ENCODE measurements at places on chromosomes 2 and 18. TPM values are rescaled to one million over a fixed set of nuclear protein-coding genes. Genes with fewer than 3 reads are reported as not detected.
A peak's percentile ranks its signal among the peaks of the same experiment; 100 is the strongest.

DNA sequence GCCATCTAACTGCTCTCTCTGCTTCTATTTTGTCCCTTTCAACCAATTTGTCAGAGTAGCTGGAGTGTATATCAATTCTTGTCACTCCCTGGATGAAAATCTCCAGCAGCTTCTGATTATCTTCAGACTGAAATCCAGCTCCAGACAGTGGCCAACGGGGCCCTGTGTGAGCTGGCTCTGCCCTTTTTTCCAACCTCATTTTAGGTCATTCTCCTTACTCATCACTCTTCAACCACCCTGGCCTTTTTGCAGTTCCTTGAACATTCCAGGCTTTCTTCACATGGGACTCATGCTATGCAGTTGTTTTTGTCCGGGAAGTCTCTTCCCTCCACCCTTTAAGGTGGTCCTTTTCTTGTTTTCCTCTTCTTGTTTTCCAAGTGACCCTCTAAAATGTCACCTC, 15.4 kb upstream of the FAP start:
- no peaks in the 10 kb centered on the region for H3K36me3 ChIP-seq
- DNase-seq = peak; percentile 72
- H3K27me3 ChIP-seq = no peaks in the 10 kb centered on the region
- no peak overlapping the region for H3K4me3 ChIP-seq
- peaks cover 56% of the 10 kb centered on the region for H3K4me1 ChIP-seq

CREG2 gene
- total RNA-seq = 0.36 TPM

- DNase-seq = no peak
- H3K27ac ChIP-seq = no peak overlapping the region
- no peaks in the 10 kb centered on the region for H3K4me1 ChIP-seq
- no peaks in the 10 kb centered on the region for H3K36me3 ChIP-seq
Observed at GRCh38 chr18:73782405-73782804, 365.2 kb downstream of the FBXO15 start.

UPP2 gene
- not detected for total RNA-seq

DNA sequence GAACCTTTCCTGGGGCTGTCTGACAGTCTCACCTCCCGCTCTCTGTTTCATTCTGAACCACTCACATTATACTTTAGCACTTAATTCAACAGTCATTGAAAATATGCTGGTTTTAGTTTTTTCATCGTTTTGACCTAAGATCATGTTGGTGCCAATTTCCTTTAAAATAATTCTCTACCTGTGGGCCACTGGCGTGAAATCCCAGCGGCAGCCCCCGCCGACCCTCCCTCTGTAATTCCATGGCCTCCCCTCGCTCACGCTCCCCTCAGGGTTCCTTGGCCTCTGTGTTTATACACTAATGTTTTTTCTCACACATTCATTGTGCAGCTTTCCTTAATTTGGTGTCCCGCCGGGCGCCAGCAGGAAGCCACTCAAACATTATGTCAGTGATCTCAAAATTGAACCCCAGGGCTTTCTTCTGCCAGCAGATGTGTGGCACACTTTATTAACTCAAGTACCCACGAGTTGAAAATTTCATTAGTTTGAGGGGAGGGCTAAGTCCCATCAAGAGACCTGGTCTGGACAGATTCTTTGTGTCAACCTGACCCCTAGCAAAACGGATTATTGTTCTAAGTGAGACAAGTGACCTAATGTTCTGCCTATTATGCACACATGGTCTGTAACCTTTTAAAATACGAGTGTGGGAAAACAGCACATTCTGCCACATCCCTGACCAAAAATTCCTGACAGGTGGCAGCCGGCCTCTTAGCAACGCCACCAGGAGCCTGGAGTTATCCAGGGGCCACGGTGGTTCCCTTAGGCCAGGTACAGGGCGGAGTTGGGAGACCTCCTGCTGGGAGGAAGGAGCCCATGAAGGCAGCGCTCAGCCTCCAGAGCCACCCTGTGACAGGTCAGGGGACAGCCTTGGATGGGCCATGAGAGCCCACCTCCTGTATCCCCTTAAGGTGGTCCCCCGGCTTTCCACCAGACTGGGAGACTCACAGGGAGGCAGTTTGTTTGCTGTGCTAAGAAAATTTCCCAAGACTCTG, 53.1 kb downstream of the APOB start:
- no peak overlapping the region for H3K4me3 ChIP-seq
- H3K36me3 ChIP-seq = no peaks in the 10 kb centered on the region
- H3K27ac ChIP-seq = no peak overlapping the region

All from osteoblast (primary cell).